ENCODE measurements at places on chromosomes 1 and 21.
A peak's percentile ranks its signal among the peaks of the same experiment; 100 is the strongest.

DNA sequence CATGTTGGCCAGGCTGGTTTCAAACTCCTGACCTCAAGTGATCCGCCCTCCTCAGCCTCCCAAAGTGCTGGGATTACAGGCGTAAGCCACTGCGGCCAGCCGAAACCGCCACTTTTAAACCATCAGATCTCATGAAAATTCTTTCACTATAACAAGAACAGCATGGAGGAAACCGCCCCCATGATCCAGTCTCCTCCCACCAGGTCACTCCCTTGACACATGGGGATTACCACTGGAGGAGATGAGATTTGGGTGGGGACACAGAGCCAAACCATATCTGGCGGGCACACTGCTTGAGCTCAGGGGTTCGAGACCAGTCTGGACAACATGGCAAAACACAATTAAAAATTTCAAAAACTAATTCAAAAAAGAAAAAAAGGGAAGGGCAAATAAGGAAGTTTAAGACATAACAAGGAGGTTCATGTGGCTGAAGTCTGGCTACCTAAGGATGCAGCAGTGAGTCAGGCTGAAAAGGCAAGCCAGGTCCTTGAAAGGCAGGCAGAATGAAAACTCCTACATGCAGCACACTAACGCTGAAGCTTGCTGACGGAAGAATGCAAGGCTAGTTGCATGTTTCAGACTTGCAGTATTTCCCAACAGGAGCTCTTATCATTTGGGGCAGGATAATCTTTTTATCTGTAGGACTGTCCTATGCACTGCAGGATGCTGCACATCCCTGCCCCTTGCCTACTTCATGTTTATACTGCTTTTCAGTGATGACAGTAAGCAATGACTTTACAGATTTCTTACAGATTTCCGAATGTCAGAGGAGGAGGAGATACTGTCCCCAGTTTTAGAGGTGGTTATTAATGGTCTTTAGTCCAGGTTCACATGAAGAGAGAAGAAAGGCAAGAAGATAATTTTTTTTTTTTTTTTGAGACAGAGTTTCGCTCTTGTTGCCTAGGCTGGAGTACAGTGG, 49.3 kb downstream of the FBXO42 start:
- DNase-seq, result no peak

GRCh38 chr1:72197786-72198185, 84.6 kb downstream of the NEGR1 start:
- no peak for DNase-seq

DNA sequence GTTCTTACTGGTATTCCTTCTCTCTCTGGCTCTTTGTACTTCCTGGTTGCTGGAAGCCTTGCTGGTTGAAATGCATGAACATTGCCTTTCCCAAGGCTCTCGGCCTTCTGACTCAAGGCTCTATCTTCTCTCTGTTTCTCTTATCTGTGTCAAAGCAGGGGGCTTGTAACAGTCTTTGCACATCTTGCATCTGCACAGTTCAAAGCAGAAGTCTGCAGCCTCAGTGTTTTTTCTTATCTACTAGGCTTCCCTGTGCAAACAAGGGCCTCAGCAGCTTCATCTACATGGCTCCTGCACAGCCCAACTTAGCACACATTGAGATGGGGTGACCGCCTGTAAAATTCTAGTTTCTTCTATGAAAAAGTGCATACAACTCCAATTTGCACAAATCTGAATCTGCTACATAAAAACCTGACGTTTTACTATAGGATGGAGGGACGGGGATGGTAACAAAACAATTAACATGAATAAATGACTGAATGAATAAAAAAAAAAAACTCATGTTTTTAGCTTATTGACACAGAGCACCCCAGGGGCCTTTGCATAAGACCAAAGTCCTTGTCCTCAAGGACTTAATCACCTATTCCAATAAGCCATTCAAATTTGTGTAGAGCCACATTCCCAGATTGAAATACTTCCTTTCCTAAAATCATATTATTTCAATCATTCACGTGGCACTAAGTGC, 458.3 kb downstream of the LMO4 start:
- DNase-seq, result no peak

- DNase-seq, result peak; percentile 79
These were observed at the start of gene FHL3 for GRCh38 chr1:38005195-38006007. Gene FHL3 (minus strand): TSS chr1:38005514. CDS start chr1:37999412, 6,102 bp downstream.

DNA sequence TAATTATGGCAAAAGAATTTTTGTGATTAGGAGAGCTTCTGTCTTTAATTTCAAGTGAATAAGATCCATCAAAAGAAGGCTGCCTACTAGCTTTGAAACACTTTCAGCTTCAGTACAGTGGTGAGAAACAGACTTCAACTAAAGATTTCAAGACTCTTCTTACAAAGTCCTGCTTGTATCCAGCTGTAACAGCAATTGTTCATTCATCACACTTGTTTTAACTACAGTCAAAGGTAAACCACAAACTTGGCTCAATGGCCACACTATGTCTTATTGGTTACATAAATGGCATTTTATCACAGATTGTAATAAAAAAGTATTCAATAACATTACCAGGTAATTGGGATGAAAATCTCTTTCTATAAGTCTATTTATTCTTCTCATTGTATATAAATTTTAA, 59.2 kb downstream of the WARS2 start:
- no peak for DNase-seq

DNA sequence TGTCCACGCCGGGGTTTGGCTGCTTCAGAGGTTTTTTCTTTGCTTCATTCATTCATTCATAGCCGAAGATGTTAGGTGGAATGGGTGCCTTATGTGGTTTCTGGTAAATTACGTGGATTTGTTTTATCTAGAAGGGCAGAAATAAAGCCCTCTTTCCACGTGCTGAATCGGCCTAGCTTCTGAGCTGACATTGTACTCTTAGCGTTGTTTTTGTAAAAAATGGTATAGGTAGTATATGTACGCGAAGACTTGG, 1.5 kb downstream of the GALNT2 start:
- DNase-seq, result no peak

DNA sequence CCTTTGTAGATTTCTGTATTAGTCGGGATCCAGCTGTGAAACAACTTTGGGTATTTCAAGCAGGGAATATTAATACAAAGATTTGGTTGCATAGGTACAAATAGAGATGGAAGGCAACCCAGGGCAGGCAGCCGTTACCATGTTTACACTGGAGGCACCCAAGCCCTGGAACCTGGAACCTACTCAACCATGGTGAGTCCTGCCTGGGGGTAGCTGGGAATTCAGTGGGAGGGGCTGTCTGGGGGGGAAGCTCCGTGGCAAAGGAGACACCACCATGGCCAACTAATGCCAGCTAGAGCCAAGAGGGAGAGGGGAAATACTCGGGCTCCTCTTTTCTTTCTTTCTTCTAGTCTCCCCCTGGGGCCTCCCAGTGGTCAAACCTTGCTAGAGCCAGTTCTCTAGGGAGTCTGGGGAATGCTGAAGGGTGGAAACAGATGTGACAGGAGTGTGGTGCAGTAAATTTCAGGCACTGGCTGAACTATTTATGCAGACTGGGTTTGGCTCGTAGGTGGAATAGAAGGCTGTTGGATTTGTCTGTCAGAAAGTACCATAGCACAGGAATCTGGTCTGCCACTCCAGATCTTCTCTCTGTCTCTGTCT, 91.9 kb upstream of the CACNA1E start:
- DNase-seq, result no peak

GRCh38 chr1:69081668-69082067, 486.1 kb upstream of the LRRC7 start:
- DNase-seq, result no peak

GRCh38 chr1:216997069-216997468, 273.8 kb upstream of the ESRRG start:
- no peak for DNase-seq

DNA sequence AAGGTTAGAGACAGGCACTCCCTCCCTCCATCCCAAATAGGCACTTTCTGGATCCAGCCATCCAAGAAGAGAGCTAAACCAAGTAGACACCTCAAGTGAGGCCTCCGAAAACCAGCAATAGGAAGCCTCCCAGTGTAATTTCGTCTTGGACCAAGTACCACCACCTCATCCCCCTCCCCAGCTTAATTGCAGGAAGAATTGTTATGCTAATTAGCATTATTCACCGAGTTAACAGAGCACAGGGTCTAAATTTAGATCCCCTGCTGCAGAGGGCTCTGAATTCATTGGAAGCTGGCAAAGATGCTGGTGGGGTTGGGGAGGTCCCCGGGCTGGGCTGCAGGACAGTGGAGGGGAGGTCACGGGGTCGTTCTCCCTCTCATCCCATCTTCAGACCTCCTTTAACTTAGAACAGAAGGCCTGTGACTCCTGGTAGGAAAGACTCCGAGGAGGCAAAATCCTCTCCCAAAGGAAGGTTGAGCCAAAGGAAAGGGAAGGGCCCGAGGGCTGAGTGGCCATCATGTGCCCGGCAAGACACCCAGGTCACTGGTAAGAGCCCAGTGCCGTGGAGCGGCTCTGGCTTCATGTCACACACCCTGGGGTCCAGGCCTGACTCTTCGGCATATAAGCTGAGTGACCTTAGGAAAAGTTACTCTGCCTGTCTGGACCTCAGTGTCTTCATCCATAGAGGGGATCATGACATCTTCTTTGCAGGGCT, 209.2 kb upstream of the GRIK3 start:
- no peak for DNase-seq

DNA sequence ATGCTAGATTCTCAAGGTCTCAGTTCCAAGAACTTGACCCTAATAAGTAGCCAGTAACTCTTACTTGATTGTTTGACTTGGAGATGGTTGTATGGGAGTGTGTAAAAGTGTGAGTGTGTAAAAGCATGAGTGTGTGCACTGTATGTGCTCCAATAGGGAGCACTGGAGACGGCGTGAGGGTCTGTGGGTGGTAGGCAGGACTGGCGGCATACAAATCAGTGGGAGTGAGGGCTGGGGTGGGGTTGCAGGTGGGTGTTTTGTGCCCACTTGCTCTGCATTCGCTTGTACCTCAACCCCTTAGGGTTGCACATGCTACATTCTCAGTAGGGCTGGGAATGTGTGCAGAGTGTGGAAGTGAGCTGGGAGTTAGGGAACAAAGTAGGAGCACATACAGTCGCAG, 79.5 kb upstream of the CD34 start:
- DNase-seq, result no peak

GRCh38 chr1:57063406-57064125, 97.8 kb upstream of the C8B start:
- DNase-seq, result no peak
